ENCODE measurements at places on chromosomes 3 and 15. TPM values are rescaled to one million over a fixed set of nuclear protein-coding genes. Genes with fewer than 3 reads are reported as not detected.

Gene CCDC80
- 158 TPM for total RNA-seq

GRCh38 chr3:149393345-149394160 is 16.1 kb upstream of the TM4SF1 start:
- DNase-seq, result peak; percentile 82

Gene SNTN
- total RNA-seq, result not detected

Gene ISG20
- 1.3 TPM for total RNA-seq

DNA sequence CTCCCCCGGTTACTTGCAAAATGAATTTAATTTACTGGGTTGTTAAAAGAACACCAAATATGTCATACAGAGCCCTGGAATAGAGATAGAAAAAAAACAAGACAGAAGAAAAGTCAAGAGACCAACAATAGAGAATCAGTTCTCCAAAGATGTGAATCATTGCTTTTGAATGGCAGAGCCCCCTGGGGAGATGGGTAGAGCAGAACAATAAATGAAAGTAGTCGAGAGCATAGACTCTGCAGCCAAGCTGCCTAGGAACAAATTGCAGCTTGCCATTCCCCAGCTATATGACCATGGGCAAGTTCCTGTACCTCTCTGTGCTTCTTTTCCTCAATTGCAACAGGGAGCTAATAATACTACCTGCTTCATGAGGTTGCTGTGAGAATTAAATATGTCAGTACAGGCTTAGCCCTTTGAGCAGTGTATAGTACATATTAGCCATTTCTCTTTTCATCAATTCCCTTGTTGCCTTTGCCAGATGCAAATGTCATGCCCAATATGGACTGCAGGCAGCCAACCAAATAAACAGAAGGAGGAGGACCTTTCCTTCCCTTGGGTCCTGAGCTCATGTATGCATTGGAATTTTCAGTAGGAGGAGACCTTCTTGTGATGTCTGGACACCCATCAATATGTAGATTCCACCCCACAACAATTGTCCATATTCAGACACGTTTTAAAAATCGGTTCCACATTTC is 25.0 kb upstream of the BFSP2 start:
- DNase-seq, result no peak

- no peak for DNase-seq
Observed at GRCh38 chr15:67509918-67510317, 11.0 kb upstream of the C15orf61 start.

- DNase-seq, result no peak
Observed at GRCh38 chr3:187896646-187897045, 151.4 kb upstream of the BCL6 start.

Gene GOLGA6B
- not detected for total RNA-seq

Gene ITIH1
- not detected for total RNA-seq

DNA sequence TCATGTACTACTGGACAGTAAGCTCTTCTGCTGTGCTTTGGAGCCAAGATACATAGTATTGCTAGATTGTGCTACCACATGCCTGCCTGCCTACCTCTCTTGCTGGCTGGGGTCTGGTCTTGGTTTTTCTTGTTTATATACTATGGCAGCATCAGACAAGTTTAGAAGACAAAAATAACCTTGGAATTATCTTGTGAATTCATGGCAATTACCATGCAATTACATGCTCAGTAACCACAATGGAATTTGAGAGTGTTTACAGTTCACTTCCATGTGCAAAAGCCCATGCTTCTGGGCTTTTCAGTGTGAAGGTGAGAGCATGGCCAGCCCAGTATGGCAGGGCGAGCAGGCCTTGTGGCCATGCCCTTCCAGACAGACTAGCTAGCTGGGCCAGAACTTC is 48.0 kb upstream of the C15orf61 start:
- peak; percentile 19 for DNase-seq

DNA sequence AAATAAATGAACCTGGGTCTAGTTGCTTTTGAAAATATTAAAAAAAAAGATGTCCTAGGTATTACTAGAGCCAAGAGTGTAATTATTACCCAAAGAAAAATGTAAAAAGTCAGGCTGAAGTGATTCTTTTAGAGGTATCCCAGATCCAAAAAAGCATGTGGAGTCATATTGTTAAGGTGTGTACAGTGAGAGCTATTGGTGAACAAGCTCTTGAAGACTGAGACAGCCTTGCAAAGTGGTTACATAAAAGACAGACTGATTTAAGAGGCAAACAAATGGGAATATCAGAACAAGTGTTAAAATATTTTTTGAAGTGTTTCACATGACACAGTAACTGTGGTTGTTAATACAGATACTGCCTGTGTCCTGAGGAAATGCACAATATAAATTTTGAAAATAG is 624.5 kb downstream of the PLOD2 start:
- DNase-seq, result no peak

DNA sequence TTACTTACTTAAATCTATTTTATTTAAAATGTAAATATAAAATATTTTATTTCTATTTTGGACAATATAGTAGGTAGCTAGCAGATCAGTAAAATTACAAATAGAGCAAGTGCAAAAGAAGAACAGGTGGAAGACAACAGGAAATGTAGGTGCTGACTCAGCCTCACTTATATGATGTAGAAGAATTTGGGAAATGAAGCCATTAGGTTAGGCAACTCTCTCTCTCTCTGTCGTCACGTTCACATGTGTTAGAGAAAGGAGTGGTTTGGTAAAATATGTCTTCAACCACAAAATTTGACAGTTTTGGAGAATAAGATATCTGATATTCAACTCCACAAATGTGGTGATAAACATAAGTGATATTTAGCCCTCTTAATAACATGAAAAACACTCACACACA is 532.5 kb upstream of the KCNMB2 start:
- peak; percentile 57 for DNase-seq

DNA sequence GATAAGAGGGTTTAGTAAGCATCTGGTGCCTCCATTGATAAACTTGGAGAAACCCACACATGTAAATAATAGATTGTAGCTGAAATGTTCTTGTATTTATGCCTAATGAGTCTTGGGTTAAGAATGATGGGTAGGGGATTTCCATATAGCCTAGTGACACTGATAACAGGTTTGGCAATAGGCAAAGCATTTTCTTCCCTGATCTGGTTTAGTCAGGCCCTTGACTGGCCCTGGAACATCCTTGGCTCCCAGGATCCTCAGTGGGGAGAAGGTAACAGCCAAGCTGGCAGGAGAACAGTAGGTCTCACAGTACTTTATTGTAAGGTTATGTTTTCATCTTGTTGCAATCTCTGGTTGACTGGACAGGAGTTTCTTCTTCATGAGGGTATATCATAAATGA is 228.4 kb downstream of the DIPK2A start:
- DNase-seq, result no peak

DNA sequence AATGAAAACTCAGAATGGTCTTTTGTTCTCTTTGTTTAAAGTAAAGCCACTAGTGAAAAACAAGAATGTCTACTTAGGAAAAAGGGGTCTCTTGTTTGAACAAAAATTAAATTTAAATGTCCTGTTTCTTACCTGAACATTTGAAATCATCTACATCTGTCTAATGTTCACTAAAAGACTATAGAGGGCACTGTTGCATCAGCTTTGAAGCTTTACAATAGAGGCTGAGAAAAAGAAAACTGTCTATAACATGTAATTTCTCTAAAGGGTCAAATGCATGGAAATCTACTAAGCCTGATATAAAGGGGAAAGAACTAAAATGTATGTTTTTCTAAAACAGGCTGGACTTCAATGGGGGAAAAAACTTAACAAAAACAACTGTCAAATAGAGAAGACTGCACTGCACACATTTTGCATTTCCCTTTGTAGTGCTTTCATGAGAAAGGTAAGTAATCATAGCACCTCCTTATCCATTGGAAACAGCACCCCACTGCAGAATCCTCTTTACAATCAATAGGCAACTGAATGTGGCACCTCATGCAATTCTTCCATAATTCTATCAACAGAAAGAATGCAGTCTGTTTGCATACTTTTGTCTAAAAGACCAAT is 26.3 kb downstream of the DPH6 start:
- peak; percentile 73 for DNase-seq

DNA sequence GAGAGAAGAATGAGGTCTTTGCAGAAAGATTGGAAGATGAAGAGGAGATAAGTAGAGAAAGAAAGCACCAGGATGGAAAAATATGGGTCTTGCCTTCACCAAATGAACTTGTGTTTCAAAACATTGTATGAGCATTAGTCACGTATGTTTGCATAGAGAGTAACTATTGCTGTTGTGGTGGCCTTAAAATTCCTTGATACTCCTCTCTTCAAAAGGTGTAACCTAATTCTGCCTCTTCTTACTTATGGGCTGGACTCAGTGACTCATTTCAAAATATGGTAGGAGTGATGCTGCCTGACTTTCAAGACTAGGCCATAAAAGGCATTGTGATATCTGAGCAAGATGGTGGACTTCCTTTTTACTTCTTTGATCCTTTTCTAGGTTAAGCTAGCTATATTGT is 228.7 kb upstream of the ZNF385D start:
- DNase-seq, result peak; percentile 4

- no peak for DNase-seq
Observed at GRCh38 chr15:41483115-41483514, 10.6 kb upstream of the ITPKA start.

DNA sequence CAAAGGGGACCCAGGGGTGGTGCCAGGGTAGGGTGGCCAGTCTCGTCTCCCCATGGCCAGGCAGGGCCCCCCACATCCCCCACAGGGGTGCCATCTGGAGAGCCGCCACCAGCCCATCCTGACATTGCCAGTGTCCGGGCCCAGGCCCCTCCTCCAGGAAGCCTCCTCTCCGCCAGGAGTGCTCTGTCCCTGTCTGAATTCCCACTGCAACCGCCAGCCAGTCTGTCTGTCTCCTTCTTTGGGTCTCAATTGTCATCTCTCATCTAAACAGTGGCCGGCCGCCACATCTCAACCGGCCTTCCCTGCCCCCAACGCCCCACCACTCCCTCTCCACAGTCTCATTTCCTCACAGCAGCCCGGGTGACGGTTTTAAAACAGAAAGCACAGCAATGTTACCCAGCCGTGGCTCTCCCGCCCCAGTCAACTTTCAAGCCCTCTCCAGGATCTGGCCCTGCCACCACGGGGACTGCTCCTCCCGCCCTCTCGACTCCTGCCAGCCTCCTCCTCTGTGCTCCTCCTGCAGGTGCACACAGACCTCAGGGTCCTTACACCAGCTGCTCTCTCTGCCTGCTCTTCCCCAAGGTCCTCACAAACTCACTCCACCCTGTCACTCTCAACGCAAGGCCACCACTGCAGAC is 57.0 kb downstream of the IQSEC1 start:
- no peak for DNase-seq

GRCh38 chr3:112132975-112133448 is at the start of gene GCSAM:
TSS of gene GCSAM (minus strand) at chr3:112133248. CDS start at chr3:112133120, 128 bp downstream.
- no peak for DNase-seq

DNA sequence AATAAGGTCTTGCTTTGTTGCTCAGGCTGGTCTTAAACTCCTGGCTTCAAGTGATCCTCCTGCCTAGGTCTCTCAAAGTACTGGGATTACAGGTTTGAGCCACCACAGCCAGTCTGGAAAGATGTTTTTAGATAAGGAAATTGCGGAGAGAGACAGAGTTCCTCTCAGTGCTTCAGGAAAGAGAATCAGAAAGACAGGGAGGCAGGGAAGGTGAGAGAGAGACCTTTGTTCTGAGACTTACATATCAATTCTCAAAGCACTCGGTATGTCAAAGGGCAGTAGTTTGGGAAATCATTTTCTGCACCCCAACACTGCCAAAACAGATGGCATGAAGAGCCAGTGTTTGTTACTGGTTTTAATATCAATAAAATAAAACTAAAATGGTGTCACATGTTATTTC is 13.1 kb upstream of the GCNT3 start:
- DNase-seq, result no peak

Gene GOLGA8R
- total RNA-seq, result 1.3 TPM

DNA sequence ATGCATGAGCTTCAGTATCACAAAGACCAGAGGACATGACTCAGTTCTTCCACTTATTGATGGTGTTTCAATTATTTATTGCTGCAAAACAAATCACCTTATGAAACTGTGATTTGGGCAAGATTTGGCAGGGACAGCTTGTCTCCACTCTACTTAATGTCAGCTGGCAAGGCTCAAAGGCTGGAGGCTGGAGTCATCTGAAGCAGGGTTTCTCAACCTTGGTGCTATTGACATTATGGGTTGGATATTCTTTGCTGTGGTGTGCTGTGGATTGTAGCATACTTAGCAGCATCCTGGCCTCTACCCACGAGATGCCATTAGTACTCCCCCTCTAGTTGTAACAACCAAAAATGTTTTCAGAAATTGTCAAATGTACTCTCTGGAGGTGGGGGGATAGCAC is 138.8 kb upstream of the PEX5L start:
- DNase-seq, result no peak

Gene RTP3
- 0.43 TPM for total RNA-seq

Gene SLC28A1
- not detected for total RNA-seq

DNA sequence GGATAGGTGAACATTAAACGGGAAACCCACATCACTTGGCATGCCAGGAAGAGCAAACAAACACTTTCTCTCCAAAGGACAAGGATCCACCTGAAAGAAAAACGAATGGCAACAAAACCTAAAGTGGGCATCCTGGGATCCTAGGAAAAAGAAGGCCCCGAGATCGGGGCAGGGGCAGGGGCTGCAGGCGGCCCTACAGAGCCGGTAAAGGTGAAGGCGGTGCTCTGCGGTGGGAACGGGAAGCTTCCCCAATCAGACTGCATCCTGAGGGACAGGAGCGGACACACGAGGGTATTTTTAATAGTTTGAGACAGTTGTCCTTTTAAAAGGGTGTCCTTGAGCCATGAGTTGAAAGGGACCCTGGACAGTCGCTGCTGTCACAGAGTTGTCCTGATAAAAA is 24.9 kb upstream of the GABRA5 start:
- DNase-seq, result no peak

Gene LXN
- 50.9 TPM for total RNA-seq

DNA sequence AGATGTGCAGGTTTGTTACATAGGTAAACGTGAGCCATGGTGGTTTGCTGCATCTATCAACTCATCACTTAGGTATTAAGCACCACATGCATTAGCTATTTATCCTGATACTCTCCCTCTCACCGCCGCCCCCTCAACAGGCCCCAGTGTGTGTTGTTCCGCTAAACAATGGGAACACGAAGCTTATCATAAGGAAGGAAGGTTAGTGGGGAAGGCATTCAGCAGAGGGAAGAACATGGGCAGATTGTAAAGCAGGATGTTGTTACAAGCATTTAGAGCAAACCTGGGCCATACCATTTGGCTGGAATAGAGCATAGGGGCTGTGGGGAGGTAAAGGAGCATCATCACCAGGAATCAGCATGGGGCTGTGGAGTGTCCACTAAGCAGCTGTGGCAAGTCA is 111.8 kb downstream of the SSR3 start:
- DNase-seq, result no peak

DNA sequence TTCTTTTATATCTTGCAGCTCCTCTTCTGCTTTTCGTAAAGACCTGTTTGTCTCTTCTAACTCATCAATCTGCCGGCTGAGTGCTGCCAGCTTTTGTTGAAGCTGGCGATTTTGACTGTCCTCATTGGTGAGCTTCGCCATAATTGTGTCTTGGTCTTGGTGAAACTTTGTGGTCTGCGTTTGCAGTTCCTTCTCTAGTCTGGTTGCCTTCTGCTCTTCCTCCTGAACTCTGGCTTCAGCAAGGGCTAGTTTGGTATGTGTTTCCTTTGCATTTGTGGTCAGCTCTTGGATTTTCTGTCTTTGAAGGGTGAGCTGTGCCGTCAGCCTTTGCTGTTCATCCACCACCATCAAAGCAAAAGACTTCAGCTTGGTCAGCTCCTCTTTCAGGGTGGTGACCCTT is 32.9 kb downstream of the CMSS1 start:
- no peak for DNase-seq

- no peak for DNase-seq
Observed at GRCh38 chr3:165895919-165896318, 58.7 kb upstream of the BCHE start.

Gene BCL2A1
- total RNA-seq, result not detected

GRCh38 chr3:47556351-47556750 is 22.3 kb downstream of the CSPG5 start:
- DNase-seq, result no peak

Gene MORC1
- total RNA-seq, result not detected

GRCh38 chr15:31292391-31293015 is 34.1 kb upstream of the KLF13 start:
- DNase-seq, result no peak
